Left colon (tissue), 2 donors: ENCODE measurements at places on chromosomes 1 and 21.

DNA sequence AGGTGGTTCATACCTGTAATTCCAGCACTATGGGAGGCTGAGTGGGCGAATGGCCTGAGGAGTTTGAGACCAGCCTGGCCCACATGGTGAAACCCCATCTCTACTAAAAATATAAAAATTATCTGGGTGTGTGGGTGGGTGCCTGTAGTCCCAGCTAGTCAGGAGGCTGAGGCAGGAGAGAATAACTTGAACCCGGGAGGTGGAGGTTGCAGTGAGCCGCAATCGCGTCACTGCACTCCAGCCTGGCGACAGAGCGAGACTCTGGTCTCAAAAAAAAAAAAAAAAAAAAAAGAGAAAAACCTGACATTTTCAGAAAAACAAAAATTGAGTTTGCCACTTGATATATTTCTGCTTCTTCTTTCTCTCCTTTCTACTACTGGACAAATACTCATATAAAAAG is 24.3 kb downstream of the CA6 start:
- DNase-seq: no peak

DNA sequence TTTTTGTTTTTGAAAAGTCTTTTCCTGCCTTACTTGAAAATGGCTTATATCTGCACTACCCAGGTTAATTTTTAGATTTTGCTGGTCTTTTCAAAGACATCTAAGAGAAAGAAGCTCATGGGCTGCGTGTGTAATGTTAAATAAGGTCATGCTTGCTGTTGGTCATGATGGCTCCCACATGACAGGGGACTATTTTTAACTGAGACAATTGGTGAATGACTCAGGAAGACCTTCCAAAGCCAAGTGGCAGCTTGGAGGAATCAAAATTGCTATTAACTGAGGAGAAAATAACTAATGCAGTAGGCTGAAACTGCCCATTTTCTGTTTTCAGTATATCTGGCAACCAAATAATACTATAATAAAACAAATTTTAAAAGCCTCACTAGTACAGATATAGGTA is 117.1 kb upstream of the SPAG17 start:
- DNase-seq: no peak

- DNase-seq: no peak
Observed at GRCh38 chr21:46131588-46131837, 23.9 kb downstream of the FTCD start.

- DNase-seq: peak; percentile 74
Observed at GRCh38 chr1:39575191-39576015, 1.2 kb downstream of the PABPC4 start.

DNA sequence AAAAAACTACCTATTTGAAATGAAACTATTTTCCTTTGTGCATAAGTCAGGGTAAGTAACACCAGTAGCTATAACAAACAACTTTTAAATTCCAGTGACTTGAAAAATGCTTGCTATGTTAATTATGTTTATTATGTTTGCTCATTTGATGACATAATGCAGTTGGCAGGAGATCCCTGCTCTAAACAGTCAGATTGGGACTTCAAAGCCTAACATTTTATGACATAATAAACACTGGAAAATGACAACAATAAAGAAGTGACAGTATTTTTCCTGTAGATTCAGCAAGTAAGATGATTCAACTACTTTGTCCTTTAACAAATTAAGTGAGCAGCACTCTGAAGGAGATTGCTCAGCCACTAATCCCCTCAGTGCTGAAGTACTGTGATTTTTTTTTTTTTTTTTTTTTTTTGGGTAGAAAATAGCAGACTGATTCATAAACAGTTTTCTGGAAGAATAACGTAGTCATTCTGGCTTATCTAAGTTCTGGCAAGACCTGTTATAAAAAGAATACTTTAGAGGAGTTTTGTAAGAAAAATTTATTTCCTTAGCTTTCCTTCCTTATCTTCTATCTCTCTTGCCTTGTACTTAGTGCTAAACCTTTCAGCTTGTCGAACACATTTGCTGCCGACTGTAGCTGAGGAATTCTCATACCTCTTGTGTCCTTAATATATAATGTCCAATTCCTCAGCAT is 207.2 kb downstream of the PTGER3 start:
- DNase-seq: no peak

GRCh38 chr1:86192417-86192816 is 35.8 kb upstream of the COL24A1 start:
- no peak for DNase-seq

- DNase-seq: no peak
Observed at GRCh38 chr1:177981200-177981599, 11.3 kb upstream of the SEC16B start.
